Activated CD4-positive, alpha-beta T cell treated with anti-CD3 and anti-CD28 coated beads, Interleukin-2, amount 50 U/mL, for 1 hour (primary cell): ENCODE measurements at places on chromosomes 3 and 15.

DNA sequence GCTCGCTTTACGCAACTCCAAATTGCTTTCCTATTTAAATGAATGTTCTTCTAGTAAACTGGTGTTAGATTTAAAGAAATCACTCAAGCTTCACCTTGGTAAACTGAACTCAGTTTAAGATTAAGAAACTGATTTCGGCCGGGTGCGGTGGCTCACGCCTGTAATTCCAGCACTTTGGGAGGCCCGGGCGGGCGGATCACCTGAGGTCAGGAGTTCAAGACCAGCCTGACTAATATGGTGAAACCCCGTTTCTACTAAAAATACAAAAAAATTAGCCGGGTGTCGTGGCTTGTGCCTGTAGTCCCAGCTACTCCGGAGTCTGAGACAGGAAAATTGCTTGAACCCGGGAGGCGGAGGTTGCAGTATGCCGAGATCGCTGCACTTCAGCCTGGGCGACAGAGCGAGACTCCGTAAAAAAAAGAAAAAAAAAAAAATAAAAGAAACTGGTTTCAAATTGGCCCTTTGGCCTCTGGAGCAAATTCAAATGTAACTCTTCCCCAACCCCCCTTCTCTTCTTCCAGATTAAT, 1.7 kb downstream of the SKIL start:
- DNase-seq = no peak

DNA sequence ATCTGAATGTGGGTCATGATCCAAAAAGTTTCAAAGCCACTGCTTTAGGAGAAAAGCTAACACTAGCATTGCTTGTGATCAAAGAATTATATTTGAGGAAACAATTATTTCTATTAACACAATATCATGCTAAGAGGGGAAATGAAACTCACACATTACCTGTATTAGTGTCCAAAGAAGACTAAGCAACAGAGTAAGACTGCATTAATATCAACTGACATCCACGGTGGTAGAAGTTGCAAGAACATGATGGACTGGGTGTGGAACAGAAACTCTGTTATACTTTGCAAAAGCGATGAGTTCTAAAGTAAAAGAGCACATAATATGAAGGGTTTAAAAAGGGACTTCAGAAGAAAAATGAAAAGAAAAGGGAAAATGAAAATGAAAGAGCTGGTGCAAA, 648.3 kb upstream of the NECTIN3 start:
- no peak for DNase-seq

- no peak for DNase-seq
Measured at GRCh38 chr3:66789580-66790237, 208.4 kb upstream of the KBTBD8 start.

DNA sequence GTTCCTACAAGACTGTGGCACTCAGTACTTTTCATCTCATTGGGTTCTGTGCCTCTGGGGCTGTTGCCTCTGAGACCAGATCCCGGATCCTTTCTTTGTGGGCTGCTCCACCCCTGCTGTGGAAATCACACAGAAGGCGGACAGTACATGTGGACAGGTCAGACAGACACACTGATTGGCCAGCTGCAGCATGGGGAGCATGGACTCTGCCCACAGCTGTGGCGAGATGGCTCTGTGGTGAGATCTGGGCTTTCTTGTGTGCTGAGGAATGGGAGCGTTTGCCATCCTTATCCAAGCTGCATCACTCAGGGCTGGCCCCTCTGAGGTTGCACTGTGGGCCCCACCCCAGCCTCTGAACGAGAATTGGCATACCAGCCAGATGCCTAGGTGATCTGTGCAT, 147.0 kb downstream of the APBA2 start:
- no peak for DNase-seq

DNA sequence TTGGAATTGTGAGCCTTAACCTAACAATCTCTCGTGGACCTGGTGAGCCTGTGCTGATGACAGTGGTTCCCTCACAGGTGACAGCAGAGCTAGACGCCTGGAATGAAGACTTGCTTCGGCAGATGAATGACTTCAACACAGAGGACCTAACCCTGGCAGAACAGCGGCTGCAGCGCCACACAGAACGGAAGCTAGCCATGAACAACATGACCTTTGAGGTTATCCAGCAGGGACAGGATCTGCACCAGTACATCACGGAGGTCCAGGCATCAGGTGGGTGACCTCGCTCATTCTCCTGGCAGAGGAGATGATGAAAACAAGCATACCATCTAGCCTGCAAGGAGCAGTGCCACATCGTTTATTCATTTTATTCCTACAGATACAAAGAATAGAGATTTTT, 316.9 kb upstream of the UMPS start:
- DNase-seq = no peak

DNA sequence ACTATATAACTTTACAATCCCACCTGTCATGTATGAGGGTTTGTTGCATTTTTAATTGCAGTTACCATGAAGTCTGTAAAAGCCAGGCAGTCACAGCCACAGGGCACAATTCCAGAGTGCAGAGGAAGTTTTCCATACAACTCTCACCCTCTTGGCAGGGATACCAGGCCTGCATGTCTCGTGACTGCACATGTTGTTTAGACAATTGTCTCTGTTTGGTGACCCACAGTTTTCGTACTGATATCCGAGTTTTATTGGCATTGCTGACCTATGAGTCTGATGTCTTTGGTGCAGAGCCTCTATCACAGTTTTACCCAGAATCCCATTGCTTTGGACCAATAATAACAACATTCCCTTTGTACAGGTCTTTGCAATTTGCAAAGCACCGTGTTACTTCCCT, 24.9 kb upstream of the MYZAP start:
- DNase-seq = no peak

GRCh38 chr3:151015767-151016477, 43.4 kb upstream of the CLRN1 start:
- no peak for DNase-seq

DNA sequence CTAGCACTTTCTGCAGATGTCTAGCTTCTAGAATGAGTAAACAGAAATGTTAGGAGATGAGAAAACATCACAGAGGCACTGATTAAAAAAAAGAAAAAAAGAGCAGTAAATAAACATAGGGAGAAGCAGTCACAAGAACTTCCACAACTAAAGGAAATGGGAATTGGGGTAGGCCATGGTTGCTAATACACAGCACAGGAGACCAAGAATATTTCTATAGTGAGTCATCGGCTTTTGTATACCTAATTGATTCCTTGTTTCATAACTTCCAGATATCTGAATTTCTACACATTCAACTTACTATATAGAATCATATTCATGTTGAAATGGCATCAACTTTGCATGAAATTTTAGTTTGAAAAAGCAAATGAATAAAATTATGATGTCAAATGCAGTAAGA, 47.3 kb upstream of the TCF12 start:
- DNase-seq = no peak

- DNase-seq = no peak
Measured at GRCh38 chr3:52399593-52399992, 45.3 kb downstream of the SEMA3G start.

GRCh38 chr15:83205725-83206324, 1.8 kb downstream of the HDGFL3 start:
- DNase-seq = no peak

- DNase-seq = peak; percentile 63
Measured at GRCh38 chr15:24954783-24955530, at the start of the genes SNRPN and SNURF. TSS of gene SNRPN (plus strand) at chr15:24954987. CDS start at chr15:24974454, 19,467 bp downstream. TSS of gene SNURF (plus strand) at chr15:24954987. CDS start at chr15:24955049, 62 bp downstream.

GRCh38 chr3:110933821-110934426, 137.7 kb upstream of the NECTIN3 start:
- no peak for DNase-seq

- DNase-seq = no peak
Measured at GRCh38 chr15:63188247-63188925, 1.0 kb upstream of the RAB8B start.

DNA sequence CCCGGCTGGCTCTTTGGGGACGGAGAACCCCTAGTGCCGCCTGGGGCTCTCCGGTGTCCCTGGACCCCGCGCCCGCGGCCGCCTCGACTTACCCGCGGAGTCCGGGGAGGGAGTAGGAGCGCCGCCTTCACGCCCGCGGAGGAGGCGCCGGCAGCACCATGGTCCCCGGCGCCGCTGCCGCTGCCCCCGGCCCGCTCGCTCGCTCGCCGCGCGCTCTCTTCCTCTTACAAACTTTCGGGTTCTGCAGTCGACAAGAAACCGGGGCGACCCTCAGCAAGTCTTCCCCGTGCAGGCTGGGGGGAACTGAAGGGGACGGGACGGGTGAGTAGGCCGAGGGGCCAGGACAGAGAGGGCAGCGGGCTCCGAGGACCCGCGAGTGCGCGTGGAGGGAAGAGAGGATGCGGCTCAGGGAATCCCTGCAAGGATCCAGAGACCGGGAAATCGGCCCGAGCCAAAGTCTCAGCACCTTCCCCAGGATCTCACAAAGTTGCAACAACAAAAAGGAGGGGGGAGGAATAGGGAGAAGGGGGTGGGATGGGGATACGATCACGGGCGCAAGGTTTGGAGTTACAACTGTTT, 2.0 kb downstream of the FOXP1 start:
- DNase-seq = peak; percentile 29

- DNase-seq = no peak
Measured at GRCh38 chr3:158226429-158226828, 116.5 kb downstream of the RSRC1 start.

- DNase-seq = no peak
Measured at GRCh38 chr3:126797563-126797962, 93.5 kb downstream of the CHCHD6 start.

- no peak for DNase-seq
Measured at GRCh38 chr3:194294895-194295214, 56.3 kb downstream of the CPN2 start.

- DNase-seq = no peak
Measured at GRCh38 chr15:48604567-48604966, 40.9 kb downstream of the FBN1 start.

DNA sequence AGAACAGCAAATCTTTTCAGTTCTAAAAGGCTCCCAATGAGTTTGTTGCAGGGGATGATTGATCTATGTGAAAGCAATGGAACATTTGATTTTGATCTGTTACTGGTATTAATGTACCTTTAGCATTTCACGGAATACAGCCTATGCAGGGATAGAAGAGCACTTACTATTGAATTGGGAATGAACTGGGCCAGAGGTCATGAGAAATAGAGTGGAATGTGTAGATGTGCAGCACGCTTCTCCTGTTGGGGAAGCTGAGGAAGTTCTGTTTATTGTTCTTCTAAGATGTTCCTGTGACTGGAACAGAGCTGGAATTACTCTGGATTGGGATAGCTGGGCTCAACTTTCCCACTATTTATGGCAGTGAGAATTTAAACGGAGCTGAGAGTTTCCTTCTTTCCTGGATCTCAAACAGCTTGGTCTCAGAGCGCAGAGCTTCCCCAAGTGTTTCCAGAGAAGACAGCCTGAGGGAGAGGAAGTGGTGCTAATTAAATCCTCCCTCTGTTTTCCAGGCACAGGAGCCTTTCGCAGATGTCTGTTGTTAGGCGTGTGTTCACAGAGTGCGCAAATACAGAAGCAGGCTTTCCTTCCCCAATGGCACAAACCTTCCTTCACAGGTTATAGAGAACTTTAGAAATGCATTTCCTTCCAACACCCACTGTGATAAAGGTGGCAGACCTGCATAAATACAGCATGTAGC, 32.5 kb downstream of the TPRG1 start:
- no peak for DNase-seq

GRCh38 chr3:127690106-127690505, 17.4 kb downstream of the ABTB1 start:
- no peak for DNase-seq

- no peak for DNase-seq
Measured at GRCh38 chr3:106327696-106328025, 458.8 kb upstream of the CBLB start.

DNA sequence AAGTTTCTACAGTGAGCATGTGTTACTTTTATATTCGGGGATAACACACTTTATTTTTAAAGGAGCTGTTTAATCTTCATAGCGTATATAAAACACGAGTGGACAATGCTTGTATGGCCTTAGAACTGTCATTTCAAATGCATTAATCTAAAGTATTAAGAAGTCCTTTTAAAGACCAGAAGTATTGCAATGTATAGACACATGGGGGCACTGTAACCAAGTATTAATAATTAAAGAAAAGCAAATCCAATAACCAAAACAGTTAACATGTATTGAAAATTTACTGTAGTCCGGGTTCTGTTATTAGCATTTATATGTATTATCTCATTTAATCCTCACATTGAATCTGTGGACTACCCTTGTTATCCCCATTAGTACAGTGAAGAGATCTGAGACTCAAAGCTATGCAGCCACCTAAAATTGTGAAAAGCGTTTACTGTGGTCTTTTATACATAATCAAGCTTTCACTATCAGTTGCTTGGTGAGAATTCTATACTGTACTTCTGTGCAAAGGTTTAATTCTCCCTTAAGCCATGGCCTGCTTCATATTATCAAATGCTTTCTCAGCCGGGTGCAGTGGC, 10.1 kb downstream of the ARL14 start:
- no peak for DNase-seq

DNA sequence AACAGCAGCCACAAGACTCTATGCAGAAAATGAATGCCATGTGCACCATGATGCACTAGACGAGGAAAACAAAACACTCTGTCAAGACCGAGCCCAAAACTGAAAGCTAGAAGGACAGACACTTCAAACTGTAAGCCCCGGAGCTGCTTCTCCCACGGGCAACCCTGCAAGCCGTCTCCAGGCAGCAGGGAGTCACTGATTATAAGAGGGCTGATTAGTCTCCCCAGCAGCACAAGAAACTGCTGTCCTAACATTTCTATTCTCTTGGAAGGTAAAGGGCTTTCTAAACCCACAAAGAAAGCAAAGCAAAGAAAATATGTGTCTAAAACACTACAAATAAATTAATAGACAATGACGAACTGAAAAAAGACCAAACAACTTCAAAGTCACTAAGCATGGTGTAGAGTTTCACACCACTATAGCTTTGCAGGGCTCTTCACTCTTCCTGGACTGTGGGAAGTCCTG, 15.5 kb downstream of the TBC1D2B start:
- DNase-seq = no peak

DNA sequence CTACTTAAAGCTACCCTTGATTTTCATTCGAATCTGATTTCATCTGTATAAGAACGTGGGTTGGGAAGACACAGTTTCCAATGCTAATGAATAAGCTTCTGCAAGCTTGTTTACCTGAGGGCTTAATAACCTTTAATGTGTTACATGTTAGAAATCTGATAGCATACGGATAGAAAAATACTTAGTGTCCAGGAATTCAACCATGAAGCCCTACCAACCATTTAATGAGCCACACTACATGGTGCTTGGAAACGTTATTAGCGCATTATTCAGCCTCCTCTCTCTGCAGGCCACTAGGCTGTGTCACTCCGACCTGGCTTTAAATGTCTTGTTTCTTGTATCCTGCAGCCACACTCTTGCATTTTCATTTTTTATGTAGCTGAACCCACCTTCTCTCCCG, 1.6 kb downstream of the FAM81A start:
- DNase-seq = no peak

DNA sequence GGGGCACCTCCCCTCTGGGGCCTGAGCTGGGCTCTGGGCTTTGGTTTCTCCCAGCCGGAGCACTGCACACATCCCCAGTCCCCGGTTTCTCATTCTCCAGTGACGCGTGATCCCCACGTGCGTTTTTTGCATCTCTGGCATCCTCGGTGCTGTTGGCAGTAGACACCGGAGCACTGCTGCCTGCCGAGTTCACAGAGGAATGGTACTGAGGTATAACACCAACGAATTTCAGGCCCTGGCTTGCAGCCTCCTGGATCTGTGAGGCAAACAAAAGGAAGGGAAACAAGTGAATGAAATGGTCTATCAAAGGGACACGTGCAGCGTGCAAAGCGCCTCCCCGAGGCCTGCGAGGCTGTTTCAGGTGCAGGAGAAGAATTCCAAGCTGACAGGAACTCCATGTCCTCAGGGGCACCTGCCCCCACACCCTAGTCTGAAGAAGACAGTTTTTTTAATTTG, 112.9 kb downstream of the OXNAD1 start:
- no peak for DNase-seq
